Sigmoid colon (tissue), 7 donors: ENCODE measurements at places on chromosomes 13 and 19. TPM values are rescaled to one million over a fixed set of nuclear protein-coding genes. Genes with fewer than 3 reads are reported as not detected.

PEAK3 gene
- total RNA-seq: 0.82 TPM

ANGPTL8 gene
- not detected for total RNA-seq

IL11 gene
- 4.4 TPM for total RNA-seq

OLFM2 gene
- total RNA-seq: 19.4 TPM

FGF9 gene
- total RNA-seq: 0.68 TPM

PIAS4 gene
- 18.6 TPM for total RNA-seq
